ENCODE measurements at places on chromosomes 2 and 18. TPM values are rescaled to one million over a fixed set of nuclear protein-coding genes. Genes with fewer than 3 reads are reported as not detected.
A peak's percentile ranks its signal among the peaks of the same experiment; 100 is the strongest.

SERPINB11 gene
- total RNA-seq, result not detected

GRCh38 chr2:215843579-215843978, 169.8 kb downstream of the MREG start:
- DNase-seq, result peak; percentile 93

- DNase-seq, result no peak
Measured at GRCh38 chr2:20172273-20173055, 52.5 kb downstream of the SDC1 start.

GRCh38 chr2:26130763-26131162, 42.1 kb upstream of the GAREM2 start:
- no peak for DNase-seq

DSC1 gene
- not detected for total RNA-seq

All from M059J (cell line).